ENCODE measurements at places on chromosomes 7 and 10.

DNA sequence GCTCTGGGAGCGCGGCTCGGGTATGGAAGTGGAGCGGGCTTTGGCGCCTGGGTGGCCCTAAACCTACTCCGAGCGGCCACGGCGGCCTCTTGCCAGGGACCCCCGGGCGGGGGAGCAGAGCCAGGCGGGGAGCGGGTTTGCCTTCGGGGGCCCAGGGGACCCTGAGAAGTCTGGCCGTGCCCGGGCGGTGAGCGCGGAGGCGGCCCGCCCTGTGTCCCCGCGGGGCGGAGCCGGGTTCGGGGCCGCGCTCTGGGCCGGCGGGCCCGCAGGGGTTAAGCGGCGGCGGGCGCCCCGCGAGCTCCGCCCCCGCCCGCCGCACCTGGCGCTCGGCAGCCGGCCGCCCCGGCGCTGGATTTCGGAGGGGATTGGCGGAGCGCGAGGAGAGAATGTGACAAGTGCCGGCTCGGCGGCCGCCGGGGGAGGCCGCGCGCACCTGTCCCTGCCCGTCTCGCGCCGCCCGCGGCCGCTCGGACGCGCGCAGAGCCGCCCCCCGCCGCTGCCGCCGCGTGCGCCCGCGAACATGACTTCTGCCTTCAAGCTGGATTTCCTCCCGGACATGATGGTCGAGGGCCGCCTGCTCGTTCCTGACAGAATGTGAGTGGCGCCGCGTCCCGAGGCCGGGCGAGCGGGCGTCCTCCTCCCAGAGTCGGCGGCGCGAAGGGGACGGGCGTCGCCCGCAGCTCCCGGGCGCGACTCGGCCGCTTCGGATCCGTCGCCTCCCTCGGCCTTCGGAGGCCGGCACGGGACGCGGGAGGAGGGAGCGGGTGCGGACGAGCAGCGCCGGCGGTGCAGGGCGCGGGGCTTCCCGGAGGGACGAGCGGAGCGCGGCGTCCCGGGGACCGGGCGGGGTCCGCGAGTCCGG, at the start of gene CELF2:
CELF2 (plus strand) TSS at position 303 of the 862 bp plus-strand sequence; CDS start at position 521, 218 bp downstream.
- peak; percentile 31 for DNase-seq

- no peak for DNase-seq
These were observed 17.4 kb upstream of the FZD8 start for GRCh38 chr10:35659456-35659855.

DNA sequence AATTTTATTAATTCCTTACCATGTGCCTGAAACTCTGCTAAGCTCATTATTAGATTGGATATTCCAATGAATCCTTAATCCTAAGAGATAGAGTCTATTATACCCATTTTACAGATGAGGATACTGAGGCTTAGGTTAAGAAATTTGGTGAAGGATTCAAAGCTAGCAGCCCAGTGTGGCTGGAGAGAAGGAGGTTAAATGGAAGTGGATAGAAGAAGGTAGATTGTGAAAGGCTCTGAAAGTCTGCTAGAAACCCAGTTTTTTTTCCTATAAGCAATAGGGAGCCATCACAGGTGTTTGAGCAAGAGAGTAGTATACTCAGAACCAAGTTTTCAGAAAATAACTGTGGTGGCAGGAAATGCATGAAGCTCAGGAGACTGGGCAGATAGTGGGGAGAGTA, 265.8 kb upstream of the NEBL start:
- DNase-seq, result no peak

GRCh38 chr7:47153576-47153975, 428.3 kb downstream of the TNS3 start:
- DNase-seq, result no peak

DNA sequence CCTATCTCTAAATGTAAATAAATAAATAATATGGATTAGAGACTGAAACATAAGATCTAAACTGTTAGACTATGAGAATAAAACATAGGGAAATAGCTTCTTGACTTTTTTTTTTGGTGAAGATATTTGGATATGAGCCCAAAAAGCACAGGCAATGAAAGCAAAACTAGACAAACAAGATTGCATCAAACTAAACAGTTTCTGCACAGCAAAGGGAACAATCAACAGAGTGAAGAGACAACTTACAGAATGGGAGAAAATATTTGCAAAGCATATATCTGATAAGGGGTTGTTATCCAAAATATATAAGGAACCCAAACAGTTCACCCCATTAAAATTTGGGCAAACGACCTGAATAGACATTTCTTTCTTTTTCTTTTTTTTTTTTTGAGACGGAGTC, 148.1 kb downstream of the SUGCT start:
- DNase-seq, result no peak

GRCh38 chr7:66138994-66139752, 24.5 kb downstream of the CRCP start:
- DNase-seq, result no peak

GRCh38 chr7:332646-333392, 42.8 kb downstream of the FOXL3 start:
- DNase-seq, result peak; percentile 90

DNA sequence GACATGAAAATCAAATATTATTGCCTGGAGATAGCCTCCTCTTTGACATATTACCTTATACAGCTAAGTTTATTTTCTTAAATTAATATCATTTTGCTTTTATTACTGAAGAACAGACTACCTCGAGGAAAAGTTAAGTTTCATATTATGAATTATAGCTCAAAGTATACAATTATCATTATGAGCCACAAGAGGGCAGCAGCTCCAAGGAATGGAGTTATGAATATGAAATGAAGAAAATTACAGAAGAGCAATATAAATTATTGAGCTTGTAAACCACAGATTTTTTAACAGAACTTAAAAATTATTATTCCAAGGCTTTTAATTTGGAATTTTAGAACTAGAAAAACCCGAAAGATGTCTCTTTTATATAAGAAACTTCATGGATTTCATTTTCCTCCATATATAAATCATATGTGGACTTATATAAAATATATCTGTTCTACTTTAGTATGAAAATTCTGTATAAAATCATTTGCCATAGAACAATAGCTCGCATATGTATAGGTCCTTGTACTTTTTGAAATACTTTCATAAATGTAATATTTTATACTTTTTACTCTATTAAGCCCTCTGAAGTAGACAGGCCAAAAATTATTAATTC, 40.1 kb downstream of the IQUB start:
- peak; percentile 26 for DNase-seq

GRCh38 chr10:119667562-119668328, 16.6 kb downstream of the BAG3 start:
- DNase-seq, result peak; percentile 58

- DNase-seq, result no peak
These were observed 3.9 kb upstream of the PWWP2B start for GRCh38 chr10:132392811-132393694.

DNA sequence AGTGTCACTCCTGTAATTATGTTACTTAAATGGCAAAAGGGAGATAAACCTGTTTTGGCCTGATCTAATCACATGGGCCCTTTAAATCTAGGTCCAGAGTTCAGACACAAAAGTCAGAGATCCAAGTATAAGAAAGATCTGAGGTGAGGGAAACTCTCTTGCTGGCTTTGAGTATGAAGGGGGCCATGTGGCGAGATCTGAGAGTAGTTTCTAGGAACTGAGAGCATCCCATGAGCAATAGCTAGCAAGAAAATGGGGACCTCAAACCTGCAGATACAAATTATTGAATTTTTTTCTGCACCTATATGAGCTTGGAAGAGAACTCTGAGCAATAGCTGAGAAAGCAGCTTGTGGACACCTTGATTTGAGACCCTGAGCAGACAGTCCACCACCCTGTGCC, 27.6 kb downstream of the ANKRD7 start:
- DNase-seq, result no peak

GRCh38 chr10:12841826-12842225, 159.7 kb downstream of the CCDC3 start:
- DNase-seq, result no peak

DNA sequence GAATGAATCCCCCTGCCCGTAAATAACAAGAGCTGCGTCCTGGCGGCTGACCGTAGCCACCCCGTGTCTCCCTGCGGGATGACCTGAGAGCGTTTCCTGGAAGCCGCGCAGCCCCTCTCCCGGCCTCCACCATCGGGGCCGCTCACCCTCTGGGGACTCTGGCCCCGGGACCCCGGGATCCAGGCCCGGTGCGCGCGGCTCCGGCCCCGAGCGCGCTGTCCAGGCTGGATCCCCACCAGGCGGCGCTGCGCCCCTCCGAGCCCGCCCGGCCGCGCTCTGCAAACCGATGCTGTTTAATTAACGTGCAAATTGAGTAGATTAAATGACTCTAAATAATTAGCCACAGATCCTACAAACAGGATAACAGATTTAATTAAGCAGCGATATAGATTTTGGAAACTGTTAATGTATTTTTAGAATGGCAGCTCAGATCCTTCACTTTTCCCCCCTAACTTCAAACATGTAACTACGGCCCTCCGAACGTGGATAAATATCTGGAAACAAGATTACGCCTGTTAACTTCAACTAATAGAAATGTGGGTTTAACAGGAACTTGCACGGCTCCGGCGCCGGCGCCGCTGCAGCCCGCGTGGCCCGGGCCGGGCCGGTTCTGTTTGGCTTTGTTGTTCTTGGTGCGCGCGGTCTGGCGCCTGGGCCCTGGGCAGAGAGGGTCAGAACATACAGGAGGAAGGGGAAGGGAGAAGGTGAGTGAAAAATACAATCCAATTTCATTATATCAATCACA, 7.1 kb upstream of the UNCX start:
- no peak for DNase-seq

- no peak for DNase-seq
These were observed 143.4 kb upstream of the LSM8 start for GRCh38 chr7:118040562-118040961.

GRCh38 chr10:29618341-29619171, 16.2 kb downstream of the SVIL start:
- DNase-seq, result no peak

GRCh38 chr10:70650104-70650503, 22.2 kb upstream of the ADAMTS14 start:
- DNase-seq, result no peak

DNA sequence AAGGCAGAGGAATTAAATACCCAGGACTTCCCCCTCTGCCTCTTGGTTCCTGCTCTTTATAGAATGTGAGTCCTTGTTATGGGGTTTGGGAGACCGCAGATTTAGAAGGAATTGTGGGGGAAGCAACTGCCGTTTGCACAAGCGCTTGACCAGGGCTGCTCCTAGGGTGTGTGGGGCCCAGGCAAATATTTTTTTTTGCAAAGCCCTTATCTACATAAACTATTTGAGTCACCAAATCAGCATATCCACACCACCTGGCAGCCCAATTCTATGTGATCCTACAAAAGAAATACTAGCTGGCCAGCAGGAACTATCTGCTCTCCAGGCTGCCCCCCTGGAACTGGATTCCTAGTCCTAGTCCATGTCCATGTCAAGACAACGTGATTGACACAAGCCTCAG, 33.4 kb upstream of the YAE1 start:
- peak; percentile 37 for DNase-seq

DNA sequence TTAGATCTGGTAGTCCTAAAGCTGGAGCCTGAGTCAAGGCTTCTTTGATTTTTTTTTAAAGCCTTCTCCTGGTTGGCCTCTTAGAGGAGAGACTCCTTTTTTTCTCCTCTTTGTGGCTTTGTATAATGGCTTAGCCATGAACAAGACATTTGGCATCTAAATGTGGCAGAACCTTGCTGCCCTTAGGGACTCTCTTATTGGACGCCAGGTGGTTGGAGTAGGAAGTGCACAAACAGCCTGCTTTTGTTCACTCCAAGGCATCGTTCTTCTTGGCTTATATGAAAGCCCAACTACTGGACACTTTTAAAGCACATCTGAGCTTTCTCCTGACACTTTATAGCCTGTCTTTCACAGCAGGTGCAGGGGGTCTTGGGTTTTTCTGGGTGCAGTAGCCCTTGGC, 25.0 kb downstream of the ZPBP start:
- peak; percentile 5 for DNase-seq

GRCh38 chr7:70668606-70669358, 463.2 kb upstream of the GALNT17 start:
- DNase-seq, result no peak

- no peak for DNase-seq
These were observed 8.5 kb upstream of the RSBN1L start for GRCh38 chr7:77687747-77688144.

DNA sequence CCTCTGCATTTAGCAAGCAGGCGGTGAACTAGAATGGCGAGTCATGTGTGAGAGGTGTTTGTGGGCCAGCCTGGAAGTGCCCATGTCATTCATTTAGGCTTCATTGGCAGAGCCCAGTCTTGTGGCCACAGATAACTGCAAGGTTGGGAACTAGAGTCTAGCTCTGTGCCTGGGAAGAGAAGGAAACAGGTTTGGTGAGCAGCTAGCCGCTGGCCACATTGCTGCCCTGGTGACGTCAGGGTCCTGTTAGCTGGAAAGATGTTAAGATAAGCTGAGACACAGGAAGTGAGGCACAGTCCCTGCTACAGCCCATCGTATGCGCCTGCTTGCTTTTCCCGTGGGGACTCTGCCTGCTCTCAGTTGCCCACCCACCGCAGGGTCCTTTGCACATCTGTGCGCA, 185.5 kb downstream of the CAMK1D start:
- no peak for DNase-seq

Data from large intestine (tissue), 12 donors.